ENCODE measurements at places on chromosomes 7 and 10.
A peak's percentile ranks its signal among the peaks of the same experiment; 100 is the strongest.

- no peak for DNase-seq
These were observed 82.5 kb downstream of the CTTNBP2 start for GRCh38 chr7:117790731-117791130.

GRCh38 chr7:22287412-22287811, 69.5 kb downstream of the RAPGEF5 start:
- no peak for DNase-seq

DNA sequence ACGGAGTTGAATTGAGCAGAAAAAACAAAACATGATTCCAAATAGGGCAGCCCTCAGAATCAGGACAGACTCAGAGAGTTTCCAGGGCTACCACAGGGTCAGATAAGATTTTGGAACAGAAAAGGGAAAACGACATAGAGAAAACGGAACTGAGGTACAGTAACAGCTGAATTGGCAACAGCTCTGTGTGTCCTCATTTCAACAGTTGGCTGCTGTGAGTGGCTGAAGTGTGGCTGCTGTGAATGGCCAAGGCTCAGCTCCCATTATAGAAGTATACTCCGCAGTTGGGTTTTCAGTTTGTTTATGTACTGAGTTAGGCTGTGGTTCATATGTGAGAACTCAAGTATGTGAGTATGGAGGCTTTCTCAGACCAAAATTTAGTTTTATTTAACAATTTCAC, 32.0 kb downstream of the ANTXRL start:
- no peak for DNase-seq

DNA sequence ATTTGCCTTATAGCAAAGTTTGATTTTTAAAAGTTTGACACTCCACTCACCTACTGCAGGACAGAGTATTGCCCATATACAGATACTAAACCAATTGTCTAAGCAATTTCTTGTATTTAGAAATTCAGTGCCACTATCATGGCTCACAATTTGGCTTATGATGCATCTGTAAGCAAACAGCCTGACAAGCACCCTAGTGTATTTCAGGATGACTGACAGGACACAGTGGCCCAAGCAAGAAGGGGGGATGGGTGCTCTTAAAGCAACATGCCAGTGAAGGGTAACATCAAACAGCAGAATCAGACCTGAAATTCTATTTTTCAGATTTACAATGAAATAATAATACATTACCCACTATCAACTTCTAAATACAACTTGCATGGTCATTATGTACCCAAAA, 30.5 kb downstream of the CTNNA3 start:
- DNase-seq: peak; percentile 27

GRCh38 chr7:80937336-80937735, 18.5 kb upstream of the SEMA3C start:
- no peak for DNase-seq

- no peak for DNase-seq
These were observed 192.2 kb upstream of the HPS1 start for GRCh38 chr10:98638920-98639319.

- no peak for DNase-seq
These were observed 316.8 kb upstream of the STEAP1 start for GRCh38 chr7:89837515-89837914.

DNA sequence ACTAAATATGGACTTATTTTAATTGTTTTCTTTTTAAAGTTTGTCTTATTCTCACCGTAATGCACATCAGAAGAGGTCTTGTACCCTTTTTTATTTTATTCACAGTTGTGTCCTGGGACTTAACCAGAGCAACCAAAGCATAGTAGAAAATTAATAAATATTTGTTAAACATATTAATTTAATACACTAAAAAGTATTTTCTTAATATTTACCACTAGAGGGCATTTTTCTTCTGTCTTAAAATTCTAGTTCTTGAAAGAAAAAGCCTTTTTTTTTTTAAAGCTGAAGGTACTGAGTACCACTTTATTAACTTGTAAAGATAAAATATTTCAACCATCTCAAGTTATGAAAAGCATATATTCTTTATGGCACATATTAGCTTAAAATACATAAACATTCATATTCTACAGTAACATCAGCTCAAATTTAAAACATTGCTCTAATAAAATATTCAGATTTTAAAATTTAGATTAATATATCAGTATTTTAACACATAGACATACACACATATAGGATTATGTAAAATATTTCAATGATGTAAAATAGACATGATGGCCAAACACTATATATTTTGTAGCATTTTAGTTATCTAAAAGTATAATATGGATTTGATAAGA, 260.4 kb downstream of the SEMA3A start:
- DNase-seq: no peak

DNA sequence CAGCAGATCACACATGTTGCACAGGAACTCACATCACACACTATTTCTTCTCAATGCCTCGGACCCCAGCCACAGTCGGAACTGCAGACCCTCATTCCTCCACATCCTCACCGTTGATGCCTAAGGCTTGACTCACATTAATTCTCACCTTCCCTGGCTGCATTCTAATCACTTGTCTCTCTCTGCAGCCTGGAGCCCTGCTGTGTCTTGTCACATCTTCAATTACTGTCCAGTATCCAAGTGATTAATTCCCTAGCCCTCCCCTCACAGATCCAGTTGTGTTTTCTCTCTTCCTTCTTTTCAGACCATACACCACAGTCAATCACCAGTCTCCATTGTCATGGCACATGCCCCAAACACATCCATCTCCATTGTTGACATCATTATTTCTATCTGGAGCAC, 592.4 kb upstream of the IGFBP3 start:
- no peak for DNase-seq

DNA sequence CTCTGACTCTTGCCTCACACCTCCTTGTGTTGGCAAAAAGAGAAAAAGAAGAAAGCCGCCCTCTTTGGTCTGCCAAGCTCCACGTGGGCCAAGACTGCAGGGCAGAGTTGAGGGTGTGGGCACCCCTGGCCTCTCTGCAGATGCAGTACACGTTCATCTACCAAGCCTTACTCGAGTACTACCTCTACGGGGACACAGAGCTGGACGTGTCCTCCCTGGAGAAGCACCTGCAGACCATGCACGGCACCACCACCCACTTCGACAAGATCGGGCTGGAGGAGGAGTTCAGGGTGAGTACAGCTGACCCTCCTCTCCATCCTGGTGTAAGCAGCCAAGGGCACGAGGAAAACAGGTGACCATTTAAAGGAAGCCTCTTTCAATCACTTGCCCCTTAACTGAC, 56.1 kb downstream of the MKI67 start:
- DNase-seq: no peak

DNA sequence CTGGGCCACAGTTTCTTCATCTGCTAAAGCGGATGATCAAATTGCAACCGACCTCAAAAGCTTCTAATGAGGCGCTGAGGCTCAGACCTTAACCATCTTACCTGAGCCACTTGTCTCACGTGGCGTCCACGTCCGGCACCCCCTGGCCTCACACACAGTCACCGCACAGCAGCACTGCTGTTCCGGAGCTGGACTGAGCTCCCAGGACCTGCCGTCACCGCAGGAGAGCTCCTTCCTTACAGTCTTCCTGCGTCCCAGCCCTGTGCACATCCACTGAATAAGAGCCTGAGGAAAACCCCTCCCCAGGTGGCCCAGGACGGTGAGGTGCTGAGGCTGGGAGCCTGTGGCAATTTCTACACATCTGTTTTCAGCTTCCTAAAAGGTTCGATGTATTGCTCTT, 35.7 kb downstream of the TNS3 start:
- no peak for DNase-seq

GRCh38 chr7:12456506-12456905, 52.8 kb upstream of the VWDE start:
- peak; percentile 29 for DNase-seq

DNA sequence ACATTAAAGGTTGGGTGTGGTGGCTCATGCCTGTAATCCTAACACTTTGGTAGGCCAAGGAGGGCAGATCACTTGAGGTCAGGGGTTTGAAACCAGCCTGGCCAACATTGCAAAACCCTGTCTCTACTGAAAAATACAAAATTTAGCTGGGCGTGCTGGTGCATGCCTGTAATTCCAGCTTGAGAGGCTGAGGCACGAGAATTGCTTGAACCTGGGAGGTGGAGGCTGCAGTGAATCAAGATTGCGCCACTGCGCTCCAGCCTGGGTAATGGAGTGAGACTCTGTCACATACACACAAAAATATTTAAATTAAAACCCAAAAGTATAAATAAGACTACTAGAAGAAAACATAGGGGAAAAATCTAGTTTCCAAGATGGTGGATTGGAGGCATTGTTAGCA, 41.9 kb upstream of the CDK13 start:
- DNase-seq: no peak

GRCh38 chr10:6482737-6483357, 97.2 kb downstream of the PRKCQ start:
- no peak for DNase-seq

DNA sequence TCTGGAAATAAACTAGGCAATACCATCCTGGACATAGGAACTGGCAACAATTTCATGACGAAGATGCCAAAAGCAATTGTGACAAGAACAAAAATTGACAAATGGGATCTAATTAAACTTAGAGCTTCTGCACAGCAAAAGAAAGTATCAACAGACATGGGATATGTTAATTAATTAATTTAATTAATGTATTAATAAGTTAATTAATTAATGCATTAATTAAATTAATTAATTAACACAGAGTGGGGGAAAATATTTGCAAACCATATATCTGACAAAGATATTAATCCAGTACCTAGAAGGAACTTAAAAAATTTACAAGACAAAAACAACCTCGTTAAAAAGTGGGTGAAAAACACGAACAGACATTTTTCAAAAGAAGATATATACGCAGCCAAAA, 83.6 kb downstream of the GCC1 start:
- no peak for DNase-seq

DNA sequence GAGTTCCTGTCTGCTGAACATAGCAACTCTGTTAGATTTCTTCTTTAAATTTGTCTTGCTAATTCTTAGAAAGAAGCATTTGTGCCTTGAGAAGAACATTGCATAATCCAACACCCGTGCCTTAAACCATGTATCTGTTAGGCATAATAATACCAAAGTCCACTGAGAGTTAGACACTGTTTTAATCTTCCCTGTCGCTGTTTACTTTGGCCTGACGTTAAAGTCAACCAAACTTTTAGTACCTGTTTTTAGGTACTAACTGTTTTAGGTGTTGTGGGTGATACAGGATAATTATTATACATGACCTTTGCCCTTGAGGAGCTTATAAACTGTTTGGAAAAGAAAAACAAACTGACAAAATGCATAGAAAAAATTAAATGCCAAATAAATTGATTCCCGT, 43.6 kb downstream of the KLHDC10 start:
- DNase-seq: no peak

GRCh38 chr10:103845972-103846371, 9.4 kb downstream of the SH3PXD2A start:
- no peak for DNase-seq

- DNase-seq: no peak
These were observed 95.5 kb upstream of the AGK start for GRCh38 chr7:141455723-141456122.

DNA sequence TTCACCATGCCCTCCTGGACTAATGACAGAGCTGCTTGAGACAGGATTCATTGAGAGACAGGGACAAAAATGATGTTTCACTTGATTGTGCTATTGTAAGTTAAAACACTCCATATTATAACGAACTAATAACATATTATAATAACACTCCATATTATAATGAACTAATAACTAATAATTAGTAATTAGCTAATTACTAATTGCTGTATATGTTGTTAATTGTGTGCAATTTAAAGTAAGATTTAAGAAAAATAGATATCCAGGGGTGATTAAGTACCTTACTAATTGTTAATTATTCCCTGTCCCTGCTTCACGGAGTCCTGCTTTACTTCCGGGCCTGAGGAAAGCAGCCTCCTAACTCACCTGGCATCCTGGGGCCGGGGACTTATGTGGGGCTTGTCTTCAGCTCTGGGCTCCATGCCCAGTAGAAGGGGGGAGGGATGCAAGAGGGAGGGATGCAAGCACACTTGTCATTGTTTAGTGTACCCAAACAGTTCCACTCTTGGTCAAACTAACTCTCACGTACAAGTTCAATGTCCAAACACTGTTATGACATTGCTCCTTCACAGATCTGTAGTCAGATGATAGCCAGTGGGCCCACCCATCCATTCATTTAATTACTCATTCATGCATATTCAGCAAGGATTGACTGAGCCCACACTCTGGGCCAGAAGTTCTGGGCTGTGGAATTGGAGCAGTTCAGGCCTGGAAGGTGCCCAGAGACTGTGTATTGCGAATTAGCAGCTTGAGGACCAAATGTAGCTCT, 53.8 kb downstream of the COL13A1 start:
- DNase-seq: no peak

GRCh38 chr10:129285459-129285858, 181.6 kb upstream of the MGMT start:
- no peak for DNase-seq

DNA sequence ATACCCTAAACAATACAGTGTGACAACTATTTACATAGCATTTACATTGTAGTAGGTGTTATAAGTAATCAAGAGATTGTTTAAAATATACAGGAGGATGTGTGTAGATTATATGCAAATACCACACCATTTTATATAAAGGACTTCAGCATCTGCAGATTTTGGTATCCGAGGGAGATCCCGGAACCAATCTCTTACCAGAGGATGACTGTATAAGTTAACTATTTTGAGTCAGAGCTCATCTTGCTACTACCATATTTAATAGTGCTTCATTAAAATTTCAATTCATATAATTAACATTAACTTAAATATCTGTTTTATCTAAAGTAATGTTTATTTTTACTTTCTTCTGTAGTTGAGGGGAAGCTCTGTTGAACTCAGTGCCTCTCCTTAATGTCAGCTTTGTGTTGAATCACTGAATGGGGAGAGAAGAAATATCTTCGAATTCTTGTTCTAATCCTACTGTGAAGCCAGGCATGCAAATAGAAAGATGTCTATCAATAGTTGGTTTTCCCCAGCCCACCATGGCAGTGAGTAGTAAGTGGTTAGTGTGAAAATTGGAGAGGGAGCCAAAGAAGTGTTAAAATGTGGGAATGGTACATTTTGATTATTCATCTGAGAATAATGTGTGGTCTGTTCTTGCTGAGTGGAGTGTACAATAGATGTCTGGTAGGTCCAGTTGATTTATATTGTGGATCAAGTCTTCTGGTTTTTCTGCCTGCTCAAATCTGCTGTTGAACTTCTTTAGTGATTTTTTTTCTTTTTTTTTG, 90.1 kb upstream of the CYP26C1 start:
- no peak for DNase-seq

GRCh38 chr10:78295242-78295641, 261.6 kb downstream of the RPS24 start:
- no peak for DNase-seq

GRCh38 chr7:130884437-130885417, 150.7 kb upstream of the KLF14 start:
- DNase-seq: peak; percentile 72

GRCh38 chr10:11335167-11335652, 276.2 kb downstream of the USP6NL start:
- no peak for DNase-seq

Measured in caudate nucleus (tissue), 63 donors.